ENCODE measurements at places on chromosomes 4 and X.

DNA sequence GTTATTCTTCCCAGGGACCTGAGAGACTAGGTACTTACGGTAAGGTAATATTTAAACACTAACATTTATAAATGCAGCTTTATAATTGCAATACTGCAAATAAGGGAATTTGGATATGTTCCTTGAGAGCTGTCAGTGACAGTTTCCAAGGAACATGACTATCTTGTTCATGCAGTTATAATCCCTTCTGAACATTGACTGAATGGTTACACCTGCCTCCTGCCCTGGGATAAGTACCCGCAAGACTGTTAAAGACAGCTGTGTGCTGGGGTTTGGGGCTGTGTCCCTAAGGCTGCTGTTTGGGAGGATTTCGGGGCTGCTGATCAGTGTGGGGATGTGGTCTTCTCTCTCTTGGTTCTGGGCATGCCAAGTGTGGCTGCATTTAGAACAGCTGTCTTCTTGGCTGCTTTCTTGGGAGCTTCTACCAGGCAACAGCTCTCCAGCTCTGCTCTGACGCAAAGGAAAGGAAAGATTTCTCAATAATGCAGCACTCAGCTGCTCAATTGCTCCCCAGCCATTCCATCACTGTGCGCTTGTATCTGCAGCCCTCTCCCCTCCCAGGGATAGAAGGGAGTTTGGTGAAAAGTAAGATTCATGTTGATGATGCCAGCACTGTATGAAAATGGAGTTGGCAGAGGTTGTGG lies 298.8 kb upstream of the TAPT1 start:
- no peak for DNase-seq

DNA sequence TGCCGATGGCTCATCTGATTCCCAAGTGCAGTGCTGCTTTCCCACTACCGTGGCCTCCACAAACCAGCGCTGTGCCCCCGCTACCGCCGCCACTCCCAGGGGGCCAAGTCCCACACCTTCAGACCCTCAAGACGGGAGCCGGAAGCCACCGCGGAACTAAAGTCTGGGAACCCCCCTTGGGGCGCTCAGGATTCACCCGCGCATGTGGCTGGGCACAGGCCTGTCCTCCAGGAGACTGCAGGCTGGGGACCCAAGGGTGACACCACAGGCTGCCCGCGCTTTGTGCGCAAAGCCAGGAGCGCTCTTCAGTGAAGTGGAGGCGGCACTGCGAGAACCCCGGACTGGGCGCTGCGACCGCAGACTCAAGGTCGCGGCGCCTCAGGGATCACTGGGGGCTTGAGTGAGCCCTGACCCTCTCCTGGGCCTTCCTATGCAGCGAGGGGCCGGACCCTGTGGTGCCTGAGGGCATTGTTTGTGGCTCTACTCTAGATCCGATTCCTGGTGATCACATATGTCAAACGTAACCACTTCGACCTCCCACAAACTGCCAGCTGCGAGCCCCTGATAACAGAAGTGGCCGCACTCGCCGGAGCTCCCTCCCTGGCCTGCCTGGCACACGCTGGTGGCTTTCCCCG lies 20.4 kb upstream of the TBC1D14 start:
- no peak for DNase-seq

- DNase-seq = no peak
Measured at GRCh38 chr4:158810487-158811215, 41.8 kb downstream of the FNIP2 start.

GRCh38 chr4:85228264-85228663 lies 246.7 kb upstream of the ARHGAP24 start:
- DNase-seq = no peak

DNA sequence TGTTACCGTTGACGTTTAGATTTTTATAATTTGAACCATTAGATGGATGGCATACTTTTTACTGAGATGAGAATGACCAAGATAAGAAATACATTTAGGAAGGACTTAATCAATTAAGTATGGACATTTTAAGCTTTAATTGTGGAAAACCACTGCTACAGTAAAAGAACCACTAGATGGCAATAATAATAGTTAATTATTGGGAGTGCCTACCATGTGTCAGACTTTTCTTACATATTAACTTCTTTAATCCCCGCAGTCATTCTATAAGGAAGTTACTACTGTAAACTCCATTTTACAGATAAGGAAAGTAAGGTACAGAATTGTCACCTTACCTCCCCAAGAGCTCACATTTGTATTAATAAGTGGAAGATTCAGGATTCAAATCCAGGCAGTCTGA lies 48.5 kb upstream of the MYOZ2 start:
- no peak for DNase-seq

- DNase-seq = no peak
Measured at GRCh38 chrX:32741910-32742309, 469.4 kb downstream of the DMD start.

GRCh38 chrX:130861462-130861861 lies 41.5 kb downstream of the ENOX2 start:
- DNase-seq = no peak

All from neuronal stem cell (in vitro differentiated cells).